ENCODE measurements at places on chromosomes 1 and 21. TPM values are rescaled to one million over a fixed set of nuclear protein-coding genes. Genes with fewer than 3 reads are reported as not detected.

HCN3 gene
- 1.7 TPM for total RNA-seq

DNA sequence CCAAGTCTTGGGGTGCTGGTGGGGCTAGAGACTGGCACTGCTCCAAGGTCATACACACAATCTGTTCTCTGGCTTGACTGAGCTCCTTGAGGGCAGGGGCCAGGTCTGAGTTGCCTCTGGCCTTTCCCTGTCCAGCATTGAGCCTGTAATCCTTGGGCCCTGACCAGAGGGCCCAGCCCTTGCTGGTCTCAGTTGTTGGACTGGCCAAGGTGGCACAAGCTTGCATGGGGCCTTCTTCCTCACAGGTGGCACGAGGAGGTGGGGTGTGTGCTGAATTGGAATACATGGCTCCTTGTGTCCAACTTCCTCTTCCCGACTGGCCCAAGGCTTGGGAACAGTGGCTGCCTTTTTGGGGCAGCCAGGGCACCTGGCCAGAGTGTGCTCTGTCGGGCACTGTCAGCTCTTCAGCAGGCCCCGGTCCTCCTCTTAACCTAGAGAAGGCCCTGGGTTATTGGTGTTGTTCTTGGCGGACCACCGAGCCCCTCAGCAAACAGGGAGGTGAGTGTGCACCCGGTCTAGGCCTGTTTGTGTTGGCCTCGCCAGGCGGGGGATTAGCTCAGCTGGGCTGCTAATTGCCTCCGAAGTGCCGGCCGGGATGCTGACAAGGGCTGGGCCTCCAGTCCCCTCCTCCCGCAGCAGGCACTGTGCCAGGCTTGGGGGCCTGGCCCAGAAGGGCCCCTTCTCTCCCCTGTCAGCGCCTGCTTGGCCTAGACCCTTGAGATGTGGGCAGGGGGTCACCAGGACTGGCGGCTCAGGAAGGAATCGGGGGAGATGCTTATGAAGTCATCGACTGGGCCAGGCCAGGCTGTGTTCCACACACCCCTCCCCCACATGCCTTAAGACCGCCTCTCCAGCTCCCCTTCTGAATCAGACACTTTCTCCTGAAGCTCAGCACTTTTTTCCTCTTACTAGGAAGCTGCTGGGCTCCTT is 28.5 kb downstream of the WNT4 start:
- DNase-seq, result no peak

ATPAF1 gene
- total RNA-seq, result 36.8 TPM

- no peak for DNase-seq
Measured at GRCh38 chr1:230800891-230801840, 54.0 kb downstream of the CAPN9 start.

DNA sequence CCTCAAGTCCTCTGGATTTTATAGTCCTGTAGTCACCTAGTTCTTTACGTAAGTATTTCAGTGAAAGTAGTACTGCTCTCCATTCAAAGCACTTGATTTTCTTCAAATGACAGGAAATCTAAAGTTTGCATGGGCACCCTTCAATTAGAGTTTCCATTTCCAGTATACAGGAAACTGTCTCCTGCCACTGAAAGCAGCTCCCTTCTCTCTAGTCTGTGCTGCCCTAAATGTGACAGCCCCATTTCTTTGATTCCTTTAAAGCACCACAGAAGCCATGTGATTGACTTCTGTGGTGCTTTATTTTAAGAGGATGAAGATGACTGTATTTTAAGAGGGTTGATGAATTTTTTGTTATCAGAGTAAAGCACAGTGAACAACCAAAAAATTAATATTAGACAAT is 226.1 kb downstream of the DNAH14 start:
- no peak for DNase-seq

DNA sequence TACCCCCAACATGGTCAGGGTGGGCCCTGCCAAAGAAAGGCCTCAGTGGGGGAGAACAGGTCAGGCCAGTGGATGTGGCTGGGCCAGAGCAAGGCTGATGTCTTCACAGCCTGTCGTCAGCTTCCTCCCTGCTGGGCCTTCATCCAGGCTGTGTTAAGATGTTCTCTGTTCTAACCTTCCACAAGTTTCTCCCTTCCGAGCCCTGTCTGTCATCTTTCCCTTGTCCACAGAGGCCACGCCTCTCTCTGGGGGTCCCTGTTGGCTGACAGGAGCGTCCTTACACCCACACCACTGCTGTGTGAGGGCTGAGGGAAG is 36.2 kb downstream of the SIM2 start:
- DNase-seq, result no peak

DNA sequence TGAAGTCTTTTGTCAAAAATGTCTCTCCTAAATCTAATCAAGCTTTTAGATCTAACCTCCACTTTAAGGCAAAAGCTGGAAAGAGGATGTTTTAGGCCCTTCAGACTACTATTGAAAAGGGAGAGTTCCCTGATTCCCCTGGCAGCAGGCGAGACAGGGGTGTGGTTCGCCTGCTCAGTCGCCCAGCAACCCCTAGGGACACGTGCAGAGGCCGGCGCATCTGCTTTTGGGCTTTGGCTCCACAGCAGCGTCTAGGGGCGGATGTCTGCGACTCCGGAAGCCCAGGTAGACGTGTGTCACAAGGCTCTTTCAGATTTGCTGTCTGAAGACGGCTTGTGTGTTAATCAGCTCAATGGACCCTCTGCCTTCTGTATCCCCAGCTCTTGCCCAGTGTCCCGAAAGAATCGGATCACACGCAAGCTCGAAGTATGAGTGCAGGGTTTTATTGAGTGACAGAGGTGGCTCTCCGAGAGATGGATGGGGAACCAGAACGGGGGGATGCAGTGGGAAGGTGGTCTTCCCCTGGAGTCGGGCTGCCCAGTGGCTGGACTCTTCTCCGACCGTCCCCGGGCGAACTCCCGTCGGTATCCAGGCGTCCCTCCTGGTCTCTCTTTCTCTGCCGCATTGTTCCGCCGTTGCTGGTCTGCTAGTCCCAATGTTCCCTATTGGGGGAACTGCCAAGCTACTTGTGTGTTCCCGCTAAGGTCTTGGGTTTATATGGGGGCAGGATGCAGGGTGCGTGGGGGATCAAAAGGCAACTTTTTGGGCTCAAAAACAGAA is 45.5 kb downstream of the OLFML2B start:
- DNase-seq, result no peak

- peak; percentile 60 for DNase-seq
Measured at GRCh38 chr1:66764994-66765578, 12.8 kb downstream of the DYNLT5 start.

DNA sequence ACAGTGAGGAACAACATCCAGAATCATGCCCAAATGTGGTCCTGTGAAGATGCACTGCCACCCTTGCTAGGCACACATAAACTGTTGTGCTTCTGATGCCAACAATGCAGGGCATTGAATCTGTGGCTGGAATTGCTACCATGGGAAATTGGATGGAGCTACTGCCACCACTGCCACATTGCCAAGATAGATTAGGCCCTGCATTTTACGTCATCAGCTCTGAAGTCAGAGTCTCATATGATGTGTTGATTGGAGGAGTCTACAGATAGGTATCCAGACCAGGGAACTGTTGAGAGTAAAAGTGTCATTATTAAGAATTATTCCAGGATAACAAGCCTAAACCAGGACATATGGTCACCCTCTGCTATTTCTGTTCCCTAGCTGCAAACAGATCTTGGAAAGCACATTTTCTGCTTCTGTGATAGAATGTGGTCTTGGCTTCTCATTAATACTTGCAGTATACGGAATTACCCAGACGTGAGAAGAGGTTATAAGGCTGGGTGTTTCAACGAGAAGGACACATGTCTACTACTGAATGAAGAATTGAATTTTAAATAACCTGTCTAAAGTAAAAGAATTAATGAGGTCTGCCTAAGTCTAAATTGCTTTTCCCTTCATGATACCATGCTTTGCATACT is 106.6 kb downstream of the TNNI3K start:
- DNase-seq, result no peak

GRCh38 chr1:17305576-17306095 is 2.4 kb upstream of the PADI4 start:
- DNase-seq, result no peak

DNA sequence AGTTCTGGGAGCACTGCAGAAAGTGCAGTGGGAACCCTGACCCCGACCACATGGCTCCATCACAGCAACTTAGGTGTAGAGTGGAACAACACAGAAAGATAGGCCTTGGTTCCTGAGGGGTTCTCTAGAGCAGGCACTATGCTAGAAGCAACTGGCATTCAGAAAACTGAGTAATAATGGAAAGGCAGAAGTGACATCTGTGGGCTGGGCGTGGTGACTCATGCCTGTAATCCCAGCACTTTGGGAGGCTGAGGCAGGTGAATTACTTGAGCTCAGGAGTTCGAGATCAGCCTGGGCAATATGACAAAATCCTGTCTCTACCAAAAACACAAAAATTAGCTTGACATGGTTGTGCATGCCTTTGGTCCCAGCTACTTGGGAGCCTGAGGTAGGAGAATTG is 5.3 kb downstream of the MRPS15 start:
- DNase-seq, result no peak
